ENCODE measurements at places on chromosomes 4 and X.

DNA sequence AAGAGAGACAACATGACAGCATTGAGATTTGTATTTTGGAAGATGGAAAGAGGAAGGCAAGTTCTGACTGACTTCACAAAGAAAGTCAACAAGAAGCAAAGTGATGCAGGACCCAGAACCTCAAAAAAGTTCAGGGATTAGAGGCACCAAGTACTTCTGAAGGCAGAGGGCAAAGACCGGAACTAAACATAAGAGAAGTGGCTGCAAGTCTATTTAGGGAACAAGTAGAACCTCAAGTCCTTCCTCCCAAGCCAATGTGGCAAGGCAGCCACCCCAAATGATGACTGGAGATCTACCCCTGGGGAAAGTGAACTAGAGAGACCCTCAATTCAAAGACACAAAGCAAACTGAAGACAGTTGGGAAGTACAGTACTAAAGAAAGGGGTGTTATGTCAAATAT lies 46.6 kb downstream of the SLC39A8 start:
- DNase-seq, result no peak

GRCh38 chrX:13188731-13189309 lies 131.0 kb downstream of the ATXN3L start:
- no peak for DNase-seq

DNA sequence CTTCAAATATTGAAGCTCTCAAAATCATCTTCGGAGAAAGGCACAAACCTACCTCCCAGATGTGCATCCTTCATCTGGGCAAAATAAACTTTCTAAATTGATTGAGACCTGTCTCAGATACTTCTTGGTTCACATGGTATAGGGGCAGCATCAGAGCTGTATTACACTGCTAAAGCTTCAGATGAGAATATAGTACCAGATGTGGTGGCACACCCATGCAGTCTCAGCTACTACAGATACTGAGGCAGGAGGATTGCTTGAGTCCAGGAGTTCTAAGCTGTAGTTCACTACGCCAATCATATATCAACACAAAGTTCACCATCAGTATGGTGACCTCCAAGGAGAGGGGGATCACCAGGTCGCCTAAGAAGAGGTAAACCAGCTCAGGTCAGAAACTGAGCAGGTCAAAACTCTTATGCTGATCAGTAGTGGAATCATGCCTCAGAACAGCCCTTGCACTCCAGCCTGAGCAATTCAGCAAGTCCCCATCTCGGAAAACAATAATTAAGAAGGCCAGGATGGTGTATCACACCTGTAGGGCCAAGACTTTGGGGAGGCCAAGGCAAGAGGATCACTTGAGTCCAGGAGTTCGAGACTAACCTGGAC lies 22.0 kb downstream of the ELF2 start:
- no peak for DNase-seq

- no peak for DNase-seq
Observed at GRCh38 chrX:132778917-132779316, 179.5 kb downstream of the HS6ST2 start.

GRCh38 chrX:35868501-35868900 lies 51.0 kb upstream of the CFAP47 start:
- no peak for DNase-seq

- no peak for DNase-seq
Observed at GRCh38 chr4:188196134-188196735, 57.0 kb downstream of the TRIML1 start.

DNA sequence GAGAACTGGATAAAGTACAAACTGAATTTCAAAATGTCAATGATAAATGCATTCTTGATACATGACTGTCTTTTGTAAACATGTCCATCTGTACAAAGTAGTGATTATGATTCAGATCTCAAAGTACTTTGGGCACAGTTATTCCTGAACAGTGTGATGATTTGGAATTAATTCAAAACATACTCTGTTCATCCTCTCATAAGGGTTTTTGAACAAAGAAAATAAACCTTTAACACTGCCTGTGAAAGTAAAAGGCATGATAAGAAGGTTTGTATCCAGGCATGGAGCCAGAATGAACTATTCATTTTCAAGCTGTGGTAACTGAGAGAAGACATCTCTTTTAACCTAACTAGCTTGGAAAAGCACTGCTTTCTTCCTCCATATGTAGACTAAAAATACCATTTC lies 883 bp upstream of the KLHL4 start:
- no peak for DNase-seq

DNA sequence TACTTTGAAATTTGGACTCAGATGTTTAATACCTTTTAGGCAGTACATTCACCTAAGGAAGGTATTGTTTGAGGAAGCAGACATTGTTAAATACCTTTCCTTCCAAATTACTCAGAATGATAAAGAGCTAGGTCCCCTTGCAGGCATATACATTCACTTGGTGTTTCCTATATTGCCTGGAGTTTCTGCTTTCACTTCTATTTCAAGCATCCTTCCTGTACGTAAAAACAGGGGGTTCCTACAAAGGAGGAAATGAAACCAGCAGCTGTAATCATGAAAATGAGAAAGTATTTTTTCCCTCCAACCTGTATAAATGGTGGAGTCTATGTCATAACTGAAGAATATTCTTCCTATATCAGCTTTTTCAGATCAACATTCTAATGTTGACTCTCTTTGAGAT lies 90.4 kb upstream of the RASGEF1B start:
- no peak for DNase-seq

- DNase-seq, result no peak
Observed at GRCh38 chr4:52585379-52585778, 73.7 kb downstream of the USP46 start.

- DNase-seq, result no peak
Observed at GRCh38 chr4:185672151-185672550, 136.8 kb upstream of the PDLIM3 start.

DNA sequence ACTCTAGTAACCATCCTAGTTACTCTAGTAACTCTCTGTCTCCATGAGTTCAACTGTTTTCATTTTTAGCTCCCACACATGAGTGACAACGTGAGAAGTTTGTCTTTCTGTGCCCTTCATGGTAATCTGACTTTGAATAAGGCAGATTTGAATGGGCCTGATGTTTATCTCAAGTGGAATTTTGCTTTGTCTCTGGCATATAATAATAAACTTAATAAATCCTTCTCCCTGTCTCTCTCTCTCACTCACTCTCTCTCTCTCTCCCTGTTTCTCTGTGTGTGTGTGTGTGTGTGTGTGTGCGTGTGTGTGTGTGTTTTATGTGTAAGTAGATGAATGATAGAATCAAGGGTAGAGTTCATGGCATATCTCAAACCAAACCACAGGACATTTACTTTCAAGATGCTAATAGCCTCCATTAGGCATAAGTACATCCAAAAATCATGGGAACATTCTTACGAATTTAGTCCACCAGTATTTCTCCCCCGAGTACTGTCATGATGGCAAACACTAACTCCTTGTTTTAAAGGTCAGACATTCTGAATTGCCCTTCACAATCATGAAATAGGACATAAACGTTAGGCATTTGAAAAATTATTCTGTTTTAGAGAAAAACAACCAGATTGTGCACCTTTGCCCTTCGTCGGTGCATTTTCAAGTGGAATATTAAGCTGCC lies 193.1 kb downstream of the SPATA18 start:
- DNase-seq, result no peak

DNA sequence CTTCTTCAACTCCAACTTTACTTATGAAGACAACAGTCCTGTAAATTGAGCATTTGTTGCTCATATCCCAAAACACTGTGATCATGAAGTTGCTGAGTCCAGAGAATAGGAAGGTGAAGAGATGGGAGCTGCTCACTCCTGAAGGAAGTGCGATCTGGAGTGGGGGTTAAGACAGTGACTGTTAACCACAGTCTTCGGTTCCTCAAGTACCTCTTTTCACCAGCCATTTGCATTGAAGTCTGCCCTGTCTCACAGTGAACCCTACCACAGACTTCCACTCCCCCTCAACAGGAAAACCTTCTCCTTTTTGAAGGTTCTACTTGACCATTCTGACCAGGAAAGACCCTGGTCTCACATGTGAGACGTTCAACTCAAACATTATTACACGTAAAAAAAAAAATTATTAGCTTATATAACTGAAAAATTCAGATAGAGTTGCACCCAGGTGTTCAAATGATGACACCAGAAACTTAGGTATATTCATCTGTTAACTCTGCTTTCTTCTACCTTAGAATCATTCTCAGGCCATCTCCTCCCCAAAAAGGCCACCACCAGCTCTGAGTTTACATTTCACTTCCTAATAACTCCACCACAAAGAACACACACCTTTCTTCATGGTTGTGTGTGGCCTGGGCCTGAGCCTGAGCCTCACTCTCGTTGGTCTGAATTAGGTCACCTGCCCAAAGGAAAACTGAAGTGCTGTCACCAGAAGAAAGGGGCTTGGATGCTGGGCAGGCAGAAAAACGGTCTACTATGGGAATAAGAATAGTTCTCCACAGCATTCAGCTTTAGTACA lies 199.2 kb downstream of the DCTD start:
- no peak for DNase-seq

- no peak for DNase-seq
Observed at GRCh38 chr4:99024481-99025275, 29.2 kb downstream of the METAP1 start.

Data from HuH-7.5 (cell line).